Activated T-helper 1 cell treated with anti-CD3 and anti-CD28 coated beads, Interleukin-2, amount 50 U/mL, for 16 hours (primary cell): ENCODE measurements at places on chromosomes 12 and 14.

DNA sequence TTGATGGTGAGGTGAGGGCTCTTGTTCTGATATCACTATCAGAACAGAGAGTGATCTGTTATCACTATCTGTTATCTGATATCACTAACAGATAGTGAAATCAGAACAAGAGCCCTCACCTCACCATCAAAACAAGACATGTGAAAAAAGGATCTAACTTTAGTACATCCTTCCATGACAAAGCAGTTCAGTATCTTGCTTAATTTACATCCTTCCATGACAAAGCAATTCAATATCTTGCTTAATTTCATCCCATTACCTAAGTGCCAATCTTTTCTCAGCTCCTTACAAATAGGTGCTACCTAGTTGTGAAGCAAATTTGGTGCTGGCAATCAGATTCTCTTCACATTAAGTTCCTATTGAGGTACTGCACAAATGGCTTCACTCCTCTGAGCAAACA lies 1865.6 kb upstream of the FLRT2 start:
- DNase-seq: no peak

DNA sequence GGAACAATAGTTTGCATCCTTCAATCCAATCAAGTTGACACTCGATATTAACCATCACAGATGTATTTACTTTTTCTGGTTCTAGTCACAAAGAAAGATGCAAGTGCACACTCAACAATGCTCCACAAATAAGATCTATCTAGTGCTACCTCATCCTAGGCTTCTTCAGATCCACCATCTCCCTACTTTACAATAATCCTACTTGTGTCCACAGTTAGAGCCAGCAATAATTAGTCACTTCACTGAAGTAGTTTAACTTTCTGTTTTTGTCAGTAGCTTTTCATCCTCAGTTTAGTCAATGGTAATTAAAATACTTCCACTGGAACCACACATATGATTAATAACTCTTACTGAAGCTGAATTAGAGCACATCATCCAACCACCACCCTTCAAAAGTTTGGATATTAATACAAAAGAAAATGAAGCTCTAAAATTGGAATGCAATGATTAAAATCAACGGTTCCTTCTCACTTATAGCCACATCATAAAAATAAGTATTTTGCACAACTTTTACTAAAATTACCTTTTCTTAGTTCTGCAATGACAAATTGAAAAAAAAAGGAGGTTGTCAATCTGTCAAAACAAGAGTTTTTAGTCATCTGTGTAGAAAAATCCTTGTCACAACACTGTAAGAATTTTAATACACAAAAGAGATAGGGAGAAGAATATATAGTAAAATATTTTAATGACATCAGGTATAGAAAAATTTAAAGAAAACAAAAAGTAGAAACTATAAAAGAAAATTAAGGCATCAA lies 28.2 kb upstream of the SNRPF start:
- no peak for DNase-seq

DNA sequence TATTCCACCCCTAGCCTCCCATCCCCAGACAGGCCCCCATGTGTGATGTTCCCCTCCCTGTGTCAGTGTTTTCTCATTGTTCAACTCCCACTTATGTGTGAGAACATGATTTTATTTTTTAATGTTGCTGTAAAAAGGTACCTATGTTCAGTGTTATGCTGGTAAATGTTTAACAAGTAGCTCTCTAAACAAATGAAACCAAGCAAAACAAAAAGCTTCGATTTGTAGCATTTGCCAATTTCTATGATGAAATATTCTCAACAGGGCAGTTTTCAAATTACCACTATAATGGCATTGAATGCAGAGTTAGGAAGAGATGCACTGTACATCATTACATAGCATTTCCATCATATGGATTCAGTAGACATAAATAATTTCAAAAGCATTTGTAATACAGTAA lies 410.6 kb downstream of the MDGA2 start:
- no peak for DNase-seq

DNA sequence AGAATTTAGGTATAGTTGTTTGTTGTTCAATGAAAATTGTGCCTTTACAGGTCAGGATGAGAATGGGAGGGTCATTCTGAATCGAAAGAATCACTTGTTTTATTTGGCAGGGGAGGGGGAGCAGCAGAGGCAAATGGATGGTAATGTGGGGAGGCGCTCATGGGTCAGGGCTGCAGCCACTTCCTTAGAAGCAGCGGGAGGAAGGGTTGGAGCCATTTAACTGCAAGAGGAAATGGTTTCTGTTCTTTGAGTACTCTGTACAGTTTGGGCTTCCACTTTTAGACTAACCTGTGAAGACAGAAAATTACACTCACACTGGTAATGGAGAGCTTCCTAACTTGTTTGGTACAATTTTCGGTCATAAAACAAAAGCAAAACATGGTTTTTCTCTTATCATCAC lies 57.2 kb downstream of the PIWIL1 start:
- DNase-seq: no peak
